ENCODE measurements at places on chromosomes 4 and X. TPM values are rescaled to one million over a fixed set of nuclear protein-coding genes. Genes with fewer than 3 reads are reported as not detected.

The DNAAF6 gene
- not detected for total RNA-seq

The FTSJ1 gene
- 42.7 TPM for total RNA-seq

The GABRQ gene
- total RNA-seq, result 0.26 TPM

The XG gene
- total RNA-seq, result 1.6 TPM

The CSAG3 gene
- total RNA-seq, result not detected

The MSANTD1 gene
- total RNA-seq, result 1.7 TPM

The TRPC3 gene
- total RNA-seq, result 11.8 TPM

The MTMR8 gene
- total RNA-seq, result 13.0 TPM

The GAGE12E gene
- not detected for total RNA-seq

The GLUD2 gene
- 2.5 TPM for total RNA-seq

The ITM2A gene
- 42.2 TPM for total RNA-seq

The SSX4B gene
- total RNA-seq, result not detected

The MAMLD1 gene
- total RNA-seq, result 6.1 TPM

The CENPVL2 gene
- not detected for total RNA-seq

All from ureter (tissue), 1 donor.